ENCODE measurements at places on chromosomes 16 and 17. TPM values are rescaled to one million over a fixed set of nuclear protein-coding genes. Genes with fewer than 3 reads are reported as not detected.

GRCh38 chr16:12188935-12189249 is 212.4 kb downstream of the SNX29 start:
- H3K27ac ChIP-seq, result no peak overlapping the region
- H3K4me1 ChIP-seq, result no peaks in the 10 kb centered on the region
- no peak for DNase-seq
- H3K4me3 ChIP-seq, result no peak overlapping the region
- H3K36me3 ChIP-seq, result no peaks in the 10 kb centered on the region

DNA sequence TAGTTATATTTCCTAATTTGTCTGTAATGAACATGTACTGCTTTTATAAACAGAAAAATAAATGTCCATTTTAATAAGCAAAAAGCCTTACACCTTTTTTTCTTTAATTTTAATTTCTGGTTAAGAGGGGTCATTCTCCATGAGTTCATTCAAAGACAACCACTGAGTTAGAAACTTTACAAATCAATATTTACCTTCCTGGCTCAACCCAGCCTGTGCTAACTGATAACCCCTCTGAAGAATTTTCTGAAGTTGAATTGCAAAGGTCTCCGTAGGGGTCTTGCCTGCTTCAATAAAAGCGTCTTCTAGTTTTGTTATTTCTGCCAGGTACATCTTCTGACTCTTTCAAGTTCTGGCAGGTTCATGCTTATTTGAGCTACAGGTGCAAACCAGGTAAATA is 440.4 kb upstream of the SALL1 start:
- no peaks in the 10 kb centered on the region for H3K36me3 ChIP-seq
- H3K4me3 ChIP-seq, result no peak overlapping the region

GRCh38 chr17:45388604-45389325 is 43.9 kb downstream of the ARHGAP27 start:
- no peak overlapping the region for H3K4me3 ChIP-seq
- peaks cover 20% of the 10 kb centered on the region for H3K27me3 ChIP-seq
- no peaks in the 10 kb centered on the region for H3K4me1 ChIP-seq
- H3K36me3 ChIP-seq, result no peaks in the 10 kb centered on the region
- no peak for DNase-seq

GRCh38 chr17:9072696-9073339 is 51.5 kb downstream of the NTN1 start:
- no peak overlapping the region for H3K27ac ChIP-seq
- H3K4me1 ChIP-seq, result no peaks in the 10 kb centered on the region
- no peaks in the 10 kb centered on the region for H3K36me3 ChIP-seq
- DNase-seq, result no peak

The NPIPA2 gene
- 10.1 TPM for total RNA-seq

The SULT1A2 gene
- 0.23 TPM for total RNA-seq

Data from neural crest cell (in vitro differentiated cells).